RKO (cell line): ENCODE measurements at places on chromosomes 4 and X.
A peak's percentile ranks its signal among the peaks of the same experiment; 100 is the strongest.

GRCh38 chr4:168558599-168558998 lies 61.7 kb downstream of the PALLD start:
- peak; percentile 31 for DNase-seq

DNA sequence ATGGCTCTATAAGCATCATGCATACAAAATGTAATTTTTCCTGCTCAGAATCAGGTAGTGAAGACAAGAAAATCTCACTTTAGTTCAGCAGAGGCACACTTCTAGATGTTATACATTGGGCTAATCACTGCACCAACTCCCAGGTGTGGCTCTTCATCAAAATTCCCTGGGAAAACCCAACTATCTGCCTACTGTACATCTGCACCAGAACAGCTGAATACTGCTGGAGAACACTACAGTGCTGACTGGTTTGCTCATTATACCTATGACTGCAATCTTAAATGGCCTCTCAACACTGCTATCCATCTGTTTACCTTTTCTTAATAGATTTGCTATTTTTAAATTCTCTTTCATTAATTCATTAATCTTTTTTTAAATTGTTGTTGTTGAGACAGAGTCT lies 92.0 kb downstream of the UGT8 start:
- no peak for DNase-seq

DNA sequence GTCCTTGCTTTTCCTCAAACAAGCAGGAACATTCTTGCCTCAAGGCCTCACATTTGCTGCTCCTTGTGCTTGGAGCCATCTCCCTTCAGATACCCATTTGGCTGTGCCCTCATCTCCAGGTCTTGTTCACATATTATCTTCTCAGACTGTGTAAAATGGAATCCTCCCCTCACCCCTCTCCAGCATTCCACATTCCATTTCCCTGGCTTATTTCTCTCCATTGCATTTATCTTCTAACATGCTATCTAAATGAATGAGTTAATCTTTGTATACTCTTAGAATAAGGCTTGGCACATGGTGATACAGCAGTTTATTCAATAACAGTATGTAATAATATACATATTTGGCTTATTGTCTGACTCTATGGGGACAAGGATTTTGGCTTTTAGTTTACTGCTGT lies 8.8 kb upstream of the GALNT7 start:
- DNase-seq: no peak

DNA sequence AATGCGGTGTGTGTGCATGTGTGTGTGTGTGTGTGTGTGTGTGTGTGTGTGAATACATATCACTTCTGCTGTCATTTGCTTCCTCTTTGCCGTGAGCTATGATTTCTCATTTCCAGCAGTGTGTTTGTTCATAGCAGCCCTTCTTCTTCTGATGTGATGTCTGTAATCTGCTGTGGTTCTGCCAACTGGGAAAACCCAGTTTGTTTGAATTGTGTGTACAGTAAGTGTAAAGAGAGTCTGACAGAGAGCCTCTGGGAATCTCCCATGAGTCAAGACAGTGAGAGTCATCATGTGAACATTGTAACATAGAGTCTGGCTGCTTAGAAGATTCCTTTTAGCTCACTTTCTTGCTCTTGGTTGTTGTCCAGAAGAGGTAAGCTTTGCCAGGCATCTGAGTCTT lies 8.4 kb upstream of the NWD2 start:
- no peak for DNase-seq
